Subcutaneous preadipocyte (primary cell): ENCODE measurements at places on chromosomes 7 and 10. TPM values are rescaled to one million over a fixed set of nuclear protein-coding genes. Genes with fewer than 3 reads are reported as not detected.

Gene NRCAM
- 0.78 and 11.0 TPM in 2 replicates for total RNA-seq

Gene PNLIPRP1
- total RNA-seq = not detected in 2 replicates

Gene TRIL
- total RNA-seq = 0.20 and 0.73 TPM in 2 replicates

Gene COL28A1
- total RNA-seq = under 0.01 and 0.78 TPM in 2 replicates

Gene SCIN
- under 0.01 TPM in 2 replicates for total RNA-seq

Gene C10orf105
- under 0.01 and 0.20 TPM in 2 replicates for total RNA-seq

Gene SPDYE6
- total RNA-seq = not detected in 2 replicates
